ENCODE measurements at places on chromosomes 11 and 22.

DNA sequence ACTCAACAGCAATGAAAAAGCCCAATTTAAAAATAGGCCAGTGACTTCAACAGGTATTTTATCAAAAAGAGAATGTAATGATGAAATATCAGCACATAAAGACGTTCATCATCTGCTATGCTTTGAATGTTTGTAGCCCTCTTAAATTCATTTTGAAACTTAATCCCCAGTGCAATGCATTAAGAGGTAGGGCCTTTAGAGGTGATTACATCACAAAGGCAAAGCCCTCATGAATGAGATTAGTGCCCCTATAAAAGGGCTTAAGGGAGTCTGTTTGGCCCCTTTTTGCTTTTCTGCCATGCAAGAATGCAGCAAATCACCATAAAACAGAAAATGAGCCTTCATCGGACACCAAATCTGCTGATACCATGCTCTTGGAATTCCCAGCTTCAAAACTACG is 637.0 kb downstream of the DLG2 start:
- DNase-seq: no peak

DNA sequence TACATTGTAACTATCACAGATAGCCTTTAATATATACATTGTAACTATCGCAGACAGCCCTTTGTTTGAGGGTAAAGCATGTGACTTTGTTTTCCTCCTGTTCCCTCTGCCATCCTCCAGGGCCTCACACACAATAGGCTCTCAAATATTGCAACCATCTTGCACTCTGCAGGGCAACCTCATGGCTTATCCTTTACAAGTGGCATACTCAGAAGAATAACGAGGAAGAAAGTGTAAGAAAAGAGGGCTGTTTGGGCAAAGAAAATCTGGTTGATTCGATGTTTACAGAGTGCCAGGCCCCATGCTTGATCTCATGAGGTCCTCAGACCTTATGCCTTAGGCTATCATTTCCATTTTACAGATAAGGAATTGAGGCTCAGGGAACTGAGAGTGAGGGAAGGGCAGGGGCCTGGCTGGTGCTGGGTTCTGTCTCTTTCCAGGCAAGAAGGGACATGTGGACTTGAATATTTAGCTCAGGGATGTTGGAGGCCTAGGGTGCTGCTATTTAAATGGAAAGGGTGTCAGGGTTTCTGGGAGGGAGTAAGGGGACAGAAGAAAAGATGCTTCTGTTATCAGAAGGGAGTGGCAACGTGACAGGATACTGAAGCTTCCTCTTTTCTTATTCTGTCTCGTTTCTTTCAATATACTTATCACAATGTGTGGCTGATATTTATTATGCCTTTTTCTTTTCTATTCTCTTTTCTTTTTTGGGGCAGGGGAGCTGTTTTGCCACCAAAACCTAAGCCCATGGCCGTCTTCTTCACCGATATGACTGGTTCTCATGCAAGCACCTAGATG is 1.1 kb upstream of the SAMM50 start:
- no peak for DNase-seq

DNA sequence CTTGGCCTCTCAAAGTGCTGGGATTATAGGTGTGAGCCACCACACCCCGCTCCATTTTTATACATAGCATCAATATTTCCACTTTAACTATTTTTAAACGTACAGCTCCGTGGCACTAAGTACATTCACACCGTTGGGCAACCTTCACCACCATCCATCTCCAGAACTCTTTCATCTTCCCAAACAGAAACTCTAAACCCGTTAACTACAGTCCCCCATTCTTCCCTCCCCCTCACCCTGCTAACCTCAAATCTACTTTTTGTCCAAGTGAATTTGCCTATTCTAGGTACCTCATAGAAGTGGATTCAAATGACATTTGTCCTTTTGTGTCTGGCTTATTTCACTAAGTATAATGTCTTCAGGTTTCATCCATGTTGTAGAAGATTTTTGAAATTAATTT is 3.4 kb downstream of the IGLL1 start:
- DNase-seq: no peak

DNA sequence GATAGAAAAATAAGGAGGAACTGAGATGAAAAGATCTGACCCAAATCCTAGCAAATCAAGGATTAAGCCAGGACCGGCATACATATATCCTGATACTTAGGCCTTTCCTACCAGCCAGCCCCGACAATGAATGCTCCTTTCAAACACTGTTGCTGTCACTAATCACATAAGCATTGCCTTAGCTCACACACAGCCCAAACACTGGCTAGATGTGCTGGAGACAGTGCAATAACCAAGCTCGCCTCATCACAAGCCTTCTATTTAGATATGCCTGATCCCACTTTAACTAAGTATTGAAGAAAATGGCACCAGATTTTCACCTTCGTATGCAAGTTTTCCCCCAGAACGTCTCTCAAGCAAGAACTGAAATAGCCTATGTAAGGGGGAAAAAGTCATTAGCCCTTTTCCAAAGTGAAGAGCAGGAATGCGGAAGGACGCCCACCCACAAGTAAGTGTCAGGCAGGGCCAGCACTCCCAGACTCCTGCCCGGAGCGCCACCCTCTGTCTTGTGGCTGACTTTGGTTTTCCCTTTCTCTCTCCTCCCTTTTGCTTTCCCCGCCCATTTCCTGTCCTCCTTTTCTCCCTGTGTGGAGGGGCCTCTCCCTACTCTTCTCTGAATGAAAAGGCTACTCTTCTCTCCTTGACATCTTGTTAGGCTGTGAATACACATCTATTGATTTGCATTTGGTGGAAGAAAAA is 8.9 kb upstream of the OPCML start:
- no peak for DNase-seq

GRCh38 chr11:86182976-86183584 is 61.5 kb upstream of the EED start:
- DNase-seq: peak; percentile 98

DNA sequence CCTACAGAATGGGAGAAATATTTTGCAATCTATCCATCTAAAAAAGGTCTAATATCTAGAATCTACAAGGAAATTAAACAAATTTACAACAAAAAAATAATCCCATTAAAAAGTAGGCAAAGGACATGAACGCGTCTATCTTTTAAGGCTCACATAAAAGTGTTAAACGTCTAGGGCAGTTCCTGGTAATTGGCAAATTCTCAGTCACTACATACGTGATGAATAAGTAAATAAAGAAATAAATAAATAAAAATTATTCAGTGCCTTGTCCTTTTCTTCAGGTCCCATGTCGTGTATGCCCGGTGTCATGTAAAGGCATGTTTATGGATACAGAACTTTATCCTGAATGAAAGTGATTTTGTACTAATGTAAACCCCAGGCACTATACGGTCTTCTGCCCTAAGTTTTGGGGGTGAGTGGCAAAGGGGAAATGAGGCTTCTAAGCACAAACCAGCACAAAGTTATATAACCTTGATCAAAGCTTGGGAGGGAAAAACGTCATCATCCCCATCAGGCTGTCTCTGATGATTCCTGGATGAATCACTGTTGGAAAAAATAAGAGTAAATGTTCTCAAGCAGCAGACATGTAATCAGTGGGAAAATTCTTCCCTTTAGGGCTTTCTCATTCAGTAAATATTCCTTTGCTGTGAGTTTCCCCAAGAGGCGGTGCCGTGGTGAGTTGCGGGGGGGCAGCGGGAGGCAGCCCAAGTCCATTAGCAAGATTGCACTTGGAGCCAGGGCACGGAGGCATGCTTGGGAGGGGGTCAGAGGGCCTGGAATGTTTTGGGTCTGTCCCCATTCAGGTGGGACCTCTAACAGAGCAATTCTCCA is 30.4 kb upstream of the MICAL2 start:
- DNase-seq: peak; percentile 98

- no peak for DNase-seq
Observed at GRCh38 chr11:12793506-12793905, 119.3 kb downstream of the TEAD1 start.

DNA sequence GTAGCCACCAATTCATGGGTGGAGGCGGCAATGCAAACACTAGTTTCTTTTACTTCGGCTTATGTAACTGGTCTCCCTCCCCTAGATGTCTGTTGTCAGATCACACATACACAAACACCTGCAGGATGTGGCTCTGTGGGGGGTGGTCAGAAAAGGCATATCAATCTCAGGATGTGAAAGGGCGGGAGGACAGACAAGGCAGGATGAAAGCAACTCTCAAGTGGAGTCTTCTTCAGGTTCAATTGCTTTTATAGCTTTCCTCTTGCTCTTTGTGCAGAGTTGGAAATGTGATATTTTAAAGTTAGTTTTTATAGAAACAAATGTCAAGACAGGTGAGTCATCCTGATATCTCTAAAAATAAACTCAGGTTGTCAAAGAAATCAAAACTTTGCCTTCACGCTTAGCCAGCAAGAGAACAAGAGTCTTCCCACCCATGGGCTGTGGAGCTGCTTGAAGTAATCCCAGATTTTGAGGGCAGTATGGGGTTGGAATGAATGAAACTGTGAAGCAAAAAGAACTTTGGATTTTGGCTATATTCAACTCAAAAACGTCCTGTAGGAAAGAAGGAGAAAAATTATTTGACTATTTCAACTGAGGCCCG is 423.4 kb downstream of the GUCY1A2 start:
- no peak for DNase-seq

DNA sequence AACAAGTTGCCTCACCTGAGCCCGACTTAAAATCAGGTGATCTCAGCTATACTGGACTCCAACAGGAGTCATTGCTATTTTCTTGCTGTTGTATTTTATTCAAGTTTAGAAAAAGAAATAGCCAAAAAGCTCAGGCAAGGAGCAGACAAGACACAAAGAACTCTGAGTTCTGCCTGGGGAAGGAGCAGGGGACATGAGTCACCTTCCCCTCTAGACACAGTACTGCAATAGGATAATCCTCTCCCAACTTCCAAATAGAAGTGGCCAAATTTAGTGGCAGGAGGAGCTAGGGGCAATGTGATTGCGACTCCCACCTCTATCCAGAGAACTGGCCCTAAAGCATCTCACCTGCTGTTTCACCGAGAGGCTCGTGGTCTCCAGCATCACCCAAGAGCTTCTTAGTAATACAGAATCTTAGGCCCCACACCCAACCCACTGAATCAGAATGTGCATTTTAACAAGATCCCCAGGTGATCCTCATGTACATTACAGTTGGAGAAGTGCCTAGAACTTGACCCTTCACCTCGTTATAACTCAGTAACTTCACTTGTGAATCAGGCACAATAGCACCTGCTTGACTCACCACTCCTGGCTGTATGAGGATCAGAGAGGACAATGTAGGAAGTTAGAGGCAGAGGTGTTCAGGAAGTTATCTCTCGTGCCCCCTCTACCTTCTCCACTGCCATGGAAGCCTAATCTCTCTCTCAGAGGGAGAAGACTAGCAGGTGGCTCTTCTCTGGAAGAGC is 56.8 kb upstream of the FBXO3 start:
- DNase-seq: peak; percentile 73

DNA sequence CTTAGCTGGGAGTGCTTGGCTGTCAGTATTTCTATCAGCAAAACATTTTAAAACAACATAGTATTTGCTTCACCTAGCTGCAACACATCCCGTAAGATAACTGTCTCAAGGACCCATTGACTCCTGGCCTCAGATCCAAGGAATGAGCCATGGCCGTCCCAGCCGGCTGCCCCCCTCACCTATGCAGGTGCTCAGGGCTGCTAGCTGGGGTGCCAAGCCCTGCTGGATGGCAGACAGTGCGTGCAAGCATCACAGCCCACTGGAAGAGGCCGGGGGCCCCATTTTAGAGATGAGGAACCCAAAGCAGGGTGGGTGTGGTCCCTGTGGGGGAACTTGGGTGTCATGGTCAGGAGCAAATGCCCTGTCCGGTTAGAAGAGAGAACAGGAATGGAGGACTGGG is 8.5 kb downstream of the PSMC3 start:
- no peak for DNase-seq

- no peak for DNase-seq
Observed at GRCh38 chr22:24115247-24116207, 65.8 kb upstream of the SUSD2 start.

- no peak for DNase-seq
Observed at GRCh38 chr22:20786536-20786979, 12.6 kb downstream of the SERPIND1 start.

DNA sequence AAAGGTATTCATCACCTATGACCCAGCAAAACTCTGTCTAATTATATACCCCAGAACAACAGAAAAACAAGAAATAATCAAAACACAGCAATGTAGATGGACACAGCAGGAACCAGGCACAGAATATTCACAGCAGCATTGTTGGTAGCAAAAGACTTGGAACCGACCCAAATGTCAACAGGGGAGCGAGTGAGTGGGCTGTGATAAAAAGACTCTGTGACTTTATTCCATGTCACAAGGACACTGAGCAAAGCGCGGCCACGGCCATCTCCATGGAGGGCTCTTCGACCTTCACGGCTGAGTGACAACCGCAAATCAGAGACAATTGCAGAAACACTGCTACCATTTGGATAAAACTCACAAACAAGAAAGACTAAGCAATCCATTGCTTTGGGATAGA is 1373.1 kb downstream of the TBC1D22A start:
- DNase-seq: no peak

DNA sequence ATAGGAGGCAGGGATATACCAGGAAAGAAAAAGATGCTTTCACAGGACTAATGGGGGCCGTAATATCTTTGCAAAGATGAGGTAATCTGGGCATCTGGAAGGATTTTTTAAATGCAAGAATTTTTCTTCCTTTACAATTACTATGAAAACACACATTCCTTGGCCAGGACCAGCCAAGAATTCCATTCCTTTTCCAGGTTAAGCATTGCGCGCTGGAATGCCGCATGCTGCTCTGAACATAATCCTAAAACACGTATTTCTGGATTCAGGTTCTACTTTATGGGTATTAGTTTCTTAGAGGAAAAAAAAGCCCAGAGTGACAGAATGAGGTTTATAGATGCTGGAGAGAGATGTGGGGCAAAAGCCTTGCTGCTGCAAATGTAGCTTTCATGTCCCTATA is 99.4 kb upstream of the SORL1-AS1 start:
- no peak for DNase-seq

DNA sequence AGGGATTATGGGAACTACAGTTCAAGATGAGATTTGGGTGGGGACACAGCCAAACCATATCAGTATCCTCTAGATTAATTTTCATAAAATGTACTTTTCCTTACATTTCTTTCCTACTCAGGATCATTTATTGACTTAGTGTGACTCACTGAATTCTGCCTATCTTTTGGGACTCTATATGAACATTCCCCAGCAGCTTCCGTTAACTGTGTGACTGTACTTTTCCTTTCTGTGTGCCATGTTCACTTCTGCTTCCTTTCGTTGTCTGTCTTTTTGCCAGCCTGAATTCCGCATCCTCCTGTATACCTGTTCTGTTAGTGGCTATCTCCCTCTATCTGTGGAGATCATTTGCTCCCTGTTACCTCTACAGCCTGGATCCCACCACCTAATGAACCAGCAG is 48.8 kb downstream of the SPECC1L start:
- DNase-seq: peak; percentile 30

DNA sequence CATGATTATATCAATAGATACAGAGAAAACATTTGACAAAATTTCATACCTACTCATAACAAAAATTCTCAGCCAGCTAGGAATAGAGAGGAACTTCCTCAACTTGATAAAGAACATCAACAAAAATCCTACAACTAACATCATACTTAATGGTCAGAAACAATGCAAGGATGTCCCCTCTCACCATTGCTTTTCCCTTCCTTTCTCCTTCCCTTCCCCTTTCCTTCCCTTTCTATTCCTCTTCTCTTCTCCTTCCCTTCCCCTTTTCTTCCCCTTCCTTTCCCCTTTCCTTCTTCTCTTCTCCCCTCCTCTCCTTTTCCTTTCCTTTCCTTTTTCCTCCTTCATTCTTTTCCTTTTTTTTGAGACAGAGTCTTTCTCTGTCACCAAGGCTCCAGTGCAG is 418.3 kb upstream of the B3GAT1 start:
- DNase-seq: no peak

- DNase-seq: no peak
Observed at GRCh38 chr11:65810046-65810868, 23.4 kb downstream of the OVOL1 start.

Measured in epithelial cell of esophagus (primary cell).